ENCODE measurements at places on chromosomes 2 and 18.
A peak's percentile ranks its signal among the peaks of the same experiment; 100 is the strongest.

DNA sequence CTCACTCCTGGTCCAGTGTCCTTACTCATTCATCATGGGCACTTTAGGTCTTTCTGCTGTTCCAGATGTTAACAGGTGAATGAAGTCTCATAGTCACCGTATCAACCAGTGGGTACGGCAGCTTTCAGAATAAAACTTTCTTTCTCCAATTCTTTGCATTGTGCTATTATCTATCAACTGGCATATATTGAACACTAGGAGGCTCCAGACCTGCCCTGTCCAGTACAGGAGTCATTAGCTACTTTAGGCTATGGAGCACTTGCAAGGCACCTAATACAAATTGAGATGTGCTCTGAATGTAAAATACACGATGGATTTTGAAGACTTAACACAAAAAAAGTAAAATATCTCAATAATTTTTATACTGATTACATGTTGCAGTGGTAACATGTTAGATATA lies 43.2 kb upstream of the NEB start:
- no peak for DNase-seq

DNA sequence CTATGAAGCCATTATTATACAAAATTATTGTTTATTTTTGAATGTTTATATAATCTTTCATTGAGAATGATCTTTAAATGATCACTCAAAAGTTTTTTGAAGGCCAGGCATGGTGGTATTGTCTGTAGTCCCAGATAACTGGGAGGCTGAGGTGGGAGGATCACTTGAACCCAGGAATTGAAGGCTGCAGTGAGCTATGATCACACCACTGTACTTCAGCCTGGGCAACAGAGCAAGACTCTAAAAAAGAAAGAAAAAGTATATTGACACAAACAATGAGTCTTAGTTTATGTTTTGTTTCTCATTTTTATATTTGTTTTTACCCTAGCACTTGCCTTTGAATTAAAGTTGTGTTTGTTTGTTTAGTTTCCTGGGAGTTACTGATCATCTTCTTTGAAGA lies 2.3 kb downstream of the TWSG1 start:
- DNase-seq = no peak

GRCh38 chr18:59954755-59955156 lies 55.0 kb downstream of the PMAIP1 start:
- no peak for DNase-seq

DNA sequence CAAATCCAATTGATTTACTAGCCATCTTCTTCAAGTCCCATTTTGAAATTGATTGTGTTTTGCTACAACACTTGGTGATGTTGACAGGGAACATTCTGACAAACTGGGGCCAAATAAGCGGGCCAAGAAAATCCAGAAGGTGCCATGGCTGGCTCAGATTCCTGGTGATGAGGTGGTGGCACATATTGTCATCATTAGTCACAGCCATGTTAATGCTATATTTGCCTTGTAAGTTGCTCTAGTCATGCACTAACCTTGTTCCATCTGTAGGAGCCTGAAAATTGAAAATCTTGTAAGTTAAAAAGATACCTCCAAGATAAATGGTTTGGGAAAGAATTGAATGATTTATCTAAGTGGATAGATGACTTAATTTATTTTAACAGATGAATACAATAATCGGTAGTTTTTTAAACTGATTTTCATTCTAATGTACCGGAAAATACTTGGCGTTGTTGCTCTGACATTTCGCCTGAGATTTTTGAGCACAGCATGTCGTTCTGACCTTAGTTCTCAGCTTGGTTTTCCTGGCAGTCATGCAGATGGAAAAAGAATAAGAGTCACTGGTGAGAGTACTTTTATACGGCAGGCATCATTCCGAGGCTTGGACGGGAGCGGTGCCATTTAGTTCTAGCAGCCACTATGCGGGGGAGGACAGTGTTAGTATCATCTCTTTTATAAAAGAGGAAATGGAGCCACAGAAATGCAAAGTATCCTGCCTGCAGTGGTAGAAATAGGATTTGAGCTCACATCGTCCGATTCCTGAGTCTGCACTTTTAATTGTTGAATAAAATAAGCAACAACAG lies 133.9 kb downstream of the ZNF532 start:
- peak; percentile 75 for DNase-seq

- DNase-seq = no peak
Measured at GRCh38 chr2:179588486-179589145, 272.8 kb downstream of the ZNF385B start.

All from muscle of arm (tissue), 14 donors.